ENCODE measurements at places on chromosomes 3 and 15.
A peak's percentile ranks its signal among the peaks of the same experiment; 100 is the strongest.

DNA sequence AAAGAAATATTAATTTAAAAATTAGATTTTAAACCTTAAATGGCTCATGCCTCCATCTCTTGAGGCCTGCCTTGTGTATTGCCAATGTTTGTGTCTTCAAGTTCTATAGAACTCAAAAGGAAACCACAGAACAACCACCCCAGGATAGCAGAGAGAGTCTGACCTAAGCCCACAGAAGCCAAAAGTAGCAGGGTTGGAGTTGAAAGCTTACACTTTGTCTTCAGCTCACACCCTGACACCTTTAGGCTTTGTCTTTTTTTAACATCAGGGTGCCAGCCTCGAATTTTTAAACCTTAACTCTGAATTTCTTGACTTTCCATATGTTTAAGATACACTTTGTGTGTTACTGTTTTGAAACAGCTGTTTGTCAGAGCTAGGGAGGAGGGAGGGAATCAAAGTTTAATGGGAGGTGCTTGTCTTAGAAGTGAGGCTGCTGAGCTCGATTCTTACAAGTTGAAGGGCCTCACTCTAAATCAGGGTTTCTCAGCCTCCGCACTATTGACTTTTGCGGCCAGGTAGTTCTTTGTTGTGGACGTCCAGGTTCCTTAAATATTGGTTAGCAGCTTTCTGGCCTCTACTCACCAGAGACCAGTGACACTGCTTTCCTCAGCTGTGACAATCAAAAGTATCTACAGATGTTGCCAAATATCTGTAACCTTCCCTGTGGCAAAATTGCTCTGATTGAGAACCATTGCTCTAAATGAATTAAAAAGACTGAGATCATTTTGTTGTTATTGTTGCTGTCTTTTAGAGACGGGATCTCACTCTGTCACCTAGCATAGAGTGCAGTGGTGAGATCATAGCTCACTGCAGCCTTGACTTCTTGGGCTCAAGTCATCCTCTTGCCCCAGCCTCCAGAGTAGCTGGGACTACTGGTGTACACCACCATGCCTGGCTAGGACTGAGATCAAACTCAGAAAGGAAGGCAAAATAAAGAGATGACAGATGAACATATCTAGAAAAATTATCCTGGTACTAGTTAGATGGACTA lies 139.2 kb upstream of the EOMES start:
- no peak for DNase-seq

DNA sequence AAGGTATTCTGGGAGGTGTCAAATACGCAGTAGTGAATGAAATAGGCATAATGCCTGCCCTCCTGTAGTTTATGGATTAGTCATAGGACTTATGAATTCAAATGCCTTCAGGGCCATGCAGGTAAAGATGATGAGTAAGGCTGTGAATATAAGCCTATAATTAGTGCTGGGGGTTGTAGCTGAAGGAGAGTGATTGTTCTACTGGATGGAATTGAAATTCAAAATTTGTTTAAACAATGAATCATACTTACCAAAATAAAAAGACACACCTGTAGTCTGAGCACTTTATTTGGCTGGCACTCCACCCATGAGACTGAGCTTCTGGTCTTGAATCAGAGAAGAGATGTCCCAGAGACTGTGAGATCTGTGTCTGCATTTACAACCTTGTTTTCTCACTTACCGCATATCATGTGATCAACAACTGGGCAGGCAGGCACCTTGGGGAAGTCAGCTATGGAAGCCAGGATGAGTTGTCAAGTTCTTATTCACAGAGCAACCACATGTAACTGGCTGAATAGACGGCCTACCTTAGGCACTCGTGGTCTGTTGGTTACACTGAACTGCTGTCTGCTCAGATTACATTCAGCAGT lies 291.8 kb downstream of the NAALADL2 start:
- no peak for DNase-seq

DNA sequence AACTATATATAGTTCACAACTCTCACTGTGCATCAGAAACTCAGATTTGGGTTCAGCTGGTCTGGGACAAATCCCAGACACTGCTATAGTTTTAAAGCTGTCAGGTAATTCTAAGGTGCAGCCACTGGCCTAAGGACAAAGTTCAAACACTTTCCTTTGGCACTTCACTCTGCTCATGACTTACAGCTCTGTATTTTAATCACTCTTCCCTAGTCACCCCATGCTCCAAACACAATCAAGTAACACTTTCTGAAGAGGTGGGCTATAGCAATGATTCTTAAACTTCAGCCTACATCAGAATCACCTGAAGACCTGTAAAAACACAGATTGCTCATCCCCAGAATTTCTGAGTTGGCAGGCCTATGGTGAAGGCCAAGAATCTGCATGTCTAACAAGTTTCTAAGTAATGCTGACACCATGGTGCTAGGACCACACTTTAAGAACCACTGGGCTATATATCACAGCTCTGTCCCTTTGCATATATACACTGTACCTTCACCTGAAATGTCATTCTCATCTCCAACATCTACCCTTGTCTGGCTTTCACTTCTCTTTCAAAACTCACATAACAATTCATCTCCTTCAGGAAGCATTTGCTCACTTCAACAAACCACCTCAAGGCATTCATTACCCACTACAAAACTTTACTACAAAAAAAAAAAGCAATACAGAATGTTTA lies 21.4 kb downstream of the STAG1 start:
- DNase-seq: no peak

DNA sequence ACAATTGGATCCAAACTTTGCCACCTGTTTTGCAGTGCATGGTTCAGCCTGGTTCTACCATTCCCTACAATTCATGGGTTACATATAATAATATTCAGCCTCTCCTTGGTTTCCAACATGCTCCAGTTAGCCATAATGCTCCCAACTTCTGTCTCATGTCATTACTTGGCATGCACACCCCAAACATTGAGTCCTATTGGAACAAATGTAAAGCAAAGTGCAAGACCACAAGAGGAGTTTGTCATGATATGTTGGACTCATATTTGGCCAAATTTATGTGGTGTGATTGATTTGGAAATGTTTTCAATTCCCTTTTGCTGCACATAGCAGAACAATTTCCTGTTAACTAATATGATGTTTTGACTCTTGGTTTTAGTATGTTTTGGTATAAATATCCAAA lies 50.2 kb downstream of the KCNAB1 start:
- DNase-seq: no peak

- DNase-seq: peak; percentile 55
Measured at GRCh38 chr3:64484289-64484992, 203.4 kb downstream of the ADAMTS9 start.

DNA sequence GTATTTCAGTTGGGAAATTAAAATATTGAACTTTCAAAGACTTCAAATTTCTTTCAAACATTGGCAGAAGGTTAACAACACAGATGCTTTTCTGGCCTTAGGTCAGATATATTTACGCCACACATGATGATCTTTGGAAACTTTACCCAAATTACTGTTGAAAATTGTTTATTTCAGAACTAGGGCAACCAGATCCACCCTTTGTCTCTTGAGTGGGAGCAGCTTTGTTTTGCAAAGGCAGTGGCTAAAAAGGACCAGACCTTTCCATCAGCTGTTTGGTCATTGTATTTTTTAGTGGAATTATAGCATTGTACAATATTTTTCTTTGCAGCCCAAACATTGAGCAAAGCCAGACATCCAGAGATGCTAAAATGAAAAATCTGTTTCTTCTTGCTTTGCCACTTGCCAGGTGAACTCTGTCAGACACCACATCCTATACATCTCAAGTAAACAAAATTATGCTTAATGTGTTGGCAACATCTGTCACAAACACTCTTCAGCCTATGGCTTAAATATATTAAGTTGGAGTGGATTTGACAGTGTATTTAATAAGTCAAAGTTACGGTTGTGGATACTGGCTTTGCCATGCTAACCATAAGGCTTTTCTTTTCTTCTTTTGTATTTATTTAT lies 651.9 kb downstream of the RBMS3 start:
- DNase-seq: no peak

GRCh38 chr15:42608110-42608531 lies 32.7 kb downstream of the STARD9 start:
- no peak for DNase-seq
